NCI-H526 treated with DMSO at 0.1 percent for 48 hours (cell line): ENCODE measurements at places on chromosomes 1 and 21.

DNA sequence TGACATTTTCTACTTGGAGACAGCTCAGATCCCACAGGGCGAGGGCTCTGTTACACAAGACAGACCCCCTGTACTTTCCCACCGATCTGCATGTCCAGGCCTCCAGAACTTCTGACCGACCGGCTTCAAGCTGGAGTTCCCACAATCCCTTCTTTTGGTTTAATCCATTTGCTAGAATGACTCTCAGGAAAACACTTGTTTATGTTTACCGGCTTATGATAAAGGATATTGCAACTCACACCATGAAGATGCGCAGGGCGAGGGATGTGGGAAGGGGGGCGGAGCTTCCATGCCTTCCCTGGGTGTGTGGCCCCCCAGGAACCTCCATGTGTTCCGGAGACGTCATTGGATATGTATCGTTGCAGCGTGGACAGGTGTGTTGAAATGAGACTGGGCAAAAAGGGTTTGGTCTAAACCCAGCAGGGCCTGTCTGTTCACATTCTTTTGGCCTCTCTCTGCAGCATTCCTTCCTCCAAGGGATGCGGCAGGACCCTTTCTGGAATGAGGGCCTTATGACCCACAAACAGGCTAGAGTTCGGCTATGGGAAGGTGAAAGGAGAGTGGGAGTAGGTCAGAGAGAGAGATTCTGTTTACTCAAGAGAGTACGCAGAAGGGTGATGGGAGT, 7.5 kb upstream of the IGSF5 start:
- DNase-seq: no peak

DNA sequence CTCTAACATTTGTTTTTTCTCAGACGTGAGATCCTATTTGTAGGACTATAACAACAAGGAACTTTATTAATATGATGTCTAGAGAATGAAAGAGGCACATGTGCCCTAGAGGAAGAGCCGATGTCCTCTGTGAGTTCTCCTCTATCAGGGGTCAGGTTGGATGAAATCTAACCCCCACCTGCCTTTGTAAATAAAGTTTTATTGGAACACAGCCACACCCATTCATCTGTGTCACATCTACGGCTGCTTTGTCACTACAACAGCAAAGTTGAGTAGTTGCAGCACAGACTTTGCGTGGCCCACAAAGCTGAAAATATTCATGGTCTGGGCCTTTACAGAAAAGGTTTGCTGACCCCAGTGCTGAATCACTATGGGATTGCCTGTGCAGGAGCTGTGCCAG, 571 bp upstream of the CAPN9 start:
- no peak for DNase-seq

DNA sequence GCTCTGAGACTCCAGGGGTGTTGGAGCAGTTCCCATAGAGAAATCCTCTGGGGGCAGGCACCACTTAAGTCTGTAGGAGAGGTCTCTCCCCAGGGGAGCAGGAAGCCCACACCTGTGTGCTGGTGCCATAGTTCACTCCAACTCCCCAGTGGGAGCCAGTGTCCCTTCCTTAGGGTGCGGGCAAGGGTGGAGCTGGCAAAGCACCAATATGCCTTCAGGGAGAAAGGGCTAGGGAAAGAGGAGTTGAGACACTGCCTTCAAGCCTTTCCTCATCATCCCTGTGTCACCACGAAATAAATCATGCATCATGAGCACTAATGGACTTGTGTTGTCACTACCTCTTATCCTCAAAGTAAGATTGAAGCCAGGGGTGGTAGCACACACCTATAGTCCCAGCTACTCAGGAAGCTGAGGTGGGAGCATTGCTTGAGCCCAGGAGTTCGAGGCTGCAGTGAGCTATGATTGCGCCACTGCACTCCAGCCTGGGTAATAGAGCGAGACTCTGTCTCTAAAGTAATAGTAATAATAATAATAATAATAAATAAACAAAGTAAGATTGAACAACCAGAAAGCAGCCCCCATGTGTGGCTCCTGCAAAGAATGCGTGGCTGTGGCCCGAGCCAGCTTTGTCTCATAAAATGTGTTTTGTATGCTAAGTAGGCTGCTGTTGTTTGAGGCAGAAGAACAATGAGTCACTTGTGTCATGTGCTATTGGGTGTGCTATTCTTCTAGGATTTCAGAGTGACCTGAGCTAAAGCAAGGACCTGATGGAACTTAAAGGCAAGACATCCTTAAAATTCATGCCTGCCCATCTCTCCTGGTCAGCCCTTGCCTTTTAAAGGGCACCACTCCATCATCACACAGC, 6.7 kb upstream of the TIE1 start:
- DNase-seq: peak; percentile 41

DNA sequence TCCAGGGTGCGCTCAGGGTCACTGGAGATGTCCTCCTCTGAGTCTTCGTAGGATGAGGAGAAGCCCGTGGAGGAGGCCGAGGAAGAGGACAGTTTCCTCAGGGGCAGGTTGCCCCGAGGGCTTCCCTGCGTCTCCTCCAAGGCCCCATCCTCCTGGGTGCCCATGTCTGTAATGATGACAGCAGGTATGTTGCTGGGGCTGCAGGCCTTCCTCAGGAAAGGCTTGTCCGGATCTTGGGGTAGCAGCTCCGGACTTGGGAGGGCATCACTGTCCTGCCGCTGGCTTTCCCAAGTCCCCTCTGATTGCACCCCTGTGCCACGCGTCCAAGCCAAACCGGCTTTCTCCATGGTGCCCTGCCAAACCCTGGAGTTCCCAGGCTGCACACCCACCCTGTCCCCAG, 3.5 kb downstream of the ITPKB start:
- DNase-seq: no peak

DNA sequence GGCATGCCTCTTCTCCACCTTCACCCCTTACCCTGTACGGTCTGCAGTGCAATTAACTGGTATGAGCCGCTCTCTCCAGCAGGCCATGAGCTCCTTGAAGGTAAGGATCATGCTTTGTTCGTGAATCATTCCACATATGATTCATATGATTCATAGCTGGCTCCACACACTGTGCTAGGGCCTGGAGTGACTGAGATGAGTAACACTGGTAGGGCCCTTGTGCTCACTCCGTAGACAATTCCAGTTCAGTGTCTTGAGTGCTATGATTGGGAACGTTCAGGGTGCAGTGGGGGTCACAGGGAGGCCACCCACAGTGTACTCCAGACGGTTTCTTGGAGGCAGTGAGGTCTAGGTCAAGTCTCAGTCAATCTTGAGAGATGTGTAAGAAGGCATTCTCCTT, 239.8 kb downstream of the LMX1A start:
- DNase-seq: no peak

GRCh38 chr1:9420835-9421532, 118.3 kb upstream of the SLC25A33 start:
- no peak for DNase-seq

GRCh38 chr21:37371041-37371397, 4.4 kb downstream of the DYRK1A start:
- no peak for DNase-seq

DNA sequence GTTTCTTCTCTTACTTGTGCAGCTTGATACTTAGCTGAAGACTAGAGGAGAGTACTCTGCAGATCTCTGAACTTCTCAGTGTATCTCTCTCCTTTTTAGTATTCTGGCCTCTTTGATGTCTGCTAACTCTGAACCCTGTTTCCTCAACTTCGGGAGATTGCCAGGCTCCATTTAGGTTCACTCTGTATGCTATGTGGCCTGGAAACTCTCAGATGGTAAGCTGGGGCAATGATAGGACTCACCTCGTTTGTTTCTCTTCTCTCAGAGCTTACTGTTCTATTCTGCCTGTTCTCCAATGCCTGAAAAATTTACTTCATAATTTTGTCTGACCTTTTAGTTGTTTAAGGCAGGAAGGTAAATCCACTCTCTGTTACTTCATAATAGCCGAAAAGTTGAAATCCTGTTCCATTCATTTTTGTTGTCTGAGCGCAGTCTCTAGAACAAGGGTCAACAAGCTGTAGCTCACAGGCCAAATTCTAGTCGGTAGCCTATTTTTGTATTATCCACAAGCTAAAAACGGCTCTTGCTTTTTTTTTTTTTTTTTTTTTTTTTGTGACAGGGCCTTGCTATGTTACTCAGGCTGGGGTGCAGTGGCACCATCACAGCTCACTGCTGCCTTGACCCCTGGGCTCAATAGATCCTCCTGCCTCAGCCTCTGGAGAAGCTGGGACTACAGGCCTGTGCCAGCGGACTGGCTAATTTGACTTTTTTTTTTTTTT, 33.3 kb downstream of the ZMYM4 start:
- DNase-seq: no peak

GRCh38 chr1:206685334-206685768, 646 bp downstream of the MAPKAPK2 start:
- no peak for DNase-seq

DNA sequence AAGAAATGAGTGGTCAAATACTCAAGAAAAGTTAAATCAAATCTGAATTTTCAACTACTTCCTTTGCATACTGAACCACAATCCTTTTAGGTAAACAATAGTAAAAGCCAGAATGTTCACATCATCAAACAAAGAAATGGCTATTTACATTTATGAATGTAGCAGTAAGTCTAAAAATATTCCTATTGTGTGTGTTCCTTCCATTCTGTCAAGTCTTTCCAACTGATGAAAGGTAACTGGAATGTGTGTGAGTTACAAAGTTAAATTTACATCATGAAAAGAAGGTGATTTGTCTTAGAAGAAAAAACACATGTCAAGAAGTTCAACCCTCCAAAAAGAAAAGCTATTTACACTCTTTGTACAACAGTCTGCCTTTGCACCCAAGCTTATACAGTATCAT, 203.1 kb downstream of the SIPA1L2 start:
- DNase-seq: no peak

GRCh38 chr1:208034135-208034534, 123.2 kb upstream of the CD34 start:
- DNase-seq: no peak

GRCh38 chr1:27574871-27575831, 28.8 kb downstream of the AHDC1 start:
- peak; percentile 49 for DNase-seq

GRCh38 chr1:244659694-244660093, 6.8 kb downstream of the DESI2 start:
- no peak for DNase-seq

DNA sequence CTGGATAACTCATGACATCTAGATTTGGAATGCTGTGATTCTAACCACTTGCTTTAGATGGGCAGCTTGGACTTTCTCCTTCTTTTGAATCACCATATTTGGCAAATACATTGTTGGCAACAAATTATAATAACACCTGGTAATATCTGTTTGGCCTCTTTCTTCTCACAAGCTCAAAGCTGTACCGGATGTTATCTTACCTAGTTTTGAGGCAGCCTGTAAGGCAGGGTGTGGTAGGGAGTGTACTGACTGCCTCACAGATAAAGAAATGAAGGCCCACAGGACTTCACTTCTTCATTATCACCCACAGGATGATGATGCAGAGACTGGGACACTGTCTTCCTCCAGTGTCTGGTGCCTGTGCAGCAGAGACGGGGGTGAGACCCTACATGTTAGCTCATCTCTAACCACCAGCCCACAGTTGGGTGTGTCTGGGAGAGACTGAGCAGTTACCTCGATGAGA, 28.5 kb downstream of the TUFT1 start:
- no peak for DNase-seq

GRCh38 chr1:183244466-183244865, 58.4 kb downstream of the LAMC2 start:
- DNase-seq: no peak

GRCh38 chr1:232978091-232978634, 27.8 kb downstream of the NTPCR start:
- DNase-seq: no peak

- no peak for DNase-seq
Measured at GRCh38 chr1:79193211-79194079, 186.9 kb upstream of the ADGRL4 start.

GRCh38 chr1:151352021-151352718, 5.1 kb upstream of the RFX5 start:
- no peak for DNase-seq

DNA sequence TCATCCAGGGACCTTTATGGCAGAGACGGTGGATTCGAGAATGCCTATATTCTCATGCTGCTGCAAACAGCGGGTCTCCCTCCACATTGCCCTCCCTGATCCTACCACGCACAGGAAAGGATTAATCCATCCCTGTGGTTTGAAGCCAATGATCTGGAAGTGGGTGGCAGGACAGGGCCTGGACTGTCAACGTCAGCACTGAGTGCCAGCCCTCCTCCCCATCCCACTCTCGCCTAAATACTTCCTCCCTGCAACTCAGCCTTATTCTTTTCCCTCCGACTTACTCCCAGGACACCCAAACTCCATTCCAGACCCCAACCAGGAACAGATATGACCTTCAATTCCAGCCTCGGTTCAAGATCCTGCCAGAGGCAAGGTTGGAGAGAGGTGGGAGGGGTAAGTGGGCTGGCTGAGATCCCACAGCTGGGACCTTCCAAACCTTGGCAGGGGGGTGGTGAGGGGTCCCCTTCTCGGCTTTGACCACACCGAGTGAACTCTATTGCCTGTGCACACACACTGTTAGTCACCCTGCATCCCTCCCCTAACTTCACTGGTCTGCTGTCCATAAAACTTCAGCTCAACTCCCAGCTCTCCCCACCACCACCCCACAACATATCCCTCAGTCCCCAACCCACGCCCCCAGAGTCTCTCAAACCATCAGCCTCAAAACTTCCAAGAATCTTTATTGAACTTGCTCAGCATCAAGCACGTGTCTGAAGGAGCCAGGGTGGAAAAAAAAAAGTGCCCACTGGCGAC, 2.4 kb upstream of the S100A5 start:
- DNase-seq: no peak

GRCh38 chr1:29655945-29656850, 419.9 kb downstream of the PTPRU start:
- DNase-seq: no peak

DNA sequence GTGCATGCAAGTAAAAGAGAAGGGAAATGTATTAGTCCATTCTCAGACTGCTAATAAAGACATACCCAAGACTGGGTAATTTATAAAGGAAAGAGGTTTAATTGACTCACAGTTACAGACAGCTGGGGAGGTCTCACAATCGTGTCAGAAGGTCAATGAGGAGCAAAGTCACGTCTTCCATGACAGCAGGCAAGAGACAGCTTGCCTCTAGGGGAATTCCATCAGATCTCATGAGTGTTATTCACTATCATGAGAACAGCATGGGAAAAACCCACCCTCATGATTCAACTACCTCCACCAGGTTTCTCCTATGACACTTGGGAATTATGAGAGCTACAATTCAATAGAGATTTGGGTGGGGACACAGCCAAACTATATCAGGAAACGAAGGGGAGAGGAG, 8.1 kb downstream of the KRTAP21-3 start:
- no peak for DNase-seq

DNA sequence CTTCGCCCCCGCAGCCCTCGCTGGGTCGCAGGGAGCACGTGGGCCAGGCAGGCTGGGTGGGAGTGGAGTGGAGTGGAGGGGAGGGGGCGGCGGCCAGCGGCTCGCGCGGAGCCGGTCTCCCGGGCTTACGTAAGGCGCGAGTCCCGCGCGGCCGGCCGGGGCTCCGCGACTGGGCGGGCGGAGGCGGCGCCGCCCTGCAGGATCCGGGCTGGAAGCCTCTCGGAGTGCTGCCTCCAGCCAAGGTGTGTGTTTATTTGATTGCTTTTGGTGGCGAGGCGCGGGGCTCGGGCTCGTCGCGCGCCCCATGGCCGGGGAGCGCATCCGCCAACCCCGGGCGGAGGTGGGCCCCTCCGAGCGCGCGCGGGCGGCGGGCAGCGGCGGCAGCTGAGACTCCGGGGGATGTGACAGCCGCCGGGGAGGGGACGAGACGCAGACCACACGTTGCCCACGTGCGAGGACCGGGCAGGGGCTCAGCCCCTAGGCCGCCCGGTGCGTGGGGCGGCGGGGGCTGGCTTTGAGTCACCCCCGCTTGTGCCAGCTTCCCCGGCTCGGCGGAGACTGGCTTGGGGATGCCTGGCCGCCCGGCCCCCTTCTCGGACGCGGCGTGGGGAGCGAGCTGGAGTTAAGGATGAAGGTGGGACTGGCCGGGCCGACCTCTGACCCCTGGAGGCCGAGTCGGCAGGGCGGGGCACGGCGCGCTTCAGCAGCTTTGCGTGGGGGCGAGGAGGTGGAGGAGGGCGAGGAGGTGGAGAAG, 402 bp upstream of the AK4 start:
- peak; percentile 40 for DNase-seq
